ENCODE measurements at places on chromosomes 5 and 9.

- DNase-seq = peak; percentile 64
Observed at GRCh38 chr5:90264689-90265544, 144.6 kb downstream of the CETN3 start.

DNA sequence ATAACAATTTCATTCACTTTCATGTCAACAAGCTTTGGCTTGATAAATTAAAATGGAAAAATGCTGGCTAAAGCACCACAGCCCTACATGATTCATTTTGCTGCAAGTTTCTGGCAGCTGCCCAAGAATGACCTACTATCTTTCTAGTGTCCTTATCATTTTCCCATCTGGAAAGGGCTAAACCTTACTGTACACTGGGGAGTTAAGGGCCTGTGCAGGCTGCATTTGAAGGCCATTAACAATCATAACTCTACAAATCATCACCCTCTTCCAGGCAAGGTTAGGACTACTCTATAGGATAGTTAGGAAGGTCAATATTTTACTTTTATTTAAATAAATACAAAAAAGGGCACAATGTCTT lies 579.7 kb upstream of the ZNF608 start:
- no peak for DNase-seq

GRCh38 chr5:143311428-143311827 lies 92.1 kb downstream of the NR3C1 start:
- DNase-seq = no peak

DNA sequence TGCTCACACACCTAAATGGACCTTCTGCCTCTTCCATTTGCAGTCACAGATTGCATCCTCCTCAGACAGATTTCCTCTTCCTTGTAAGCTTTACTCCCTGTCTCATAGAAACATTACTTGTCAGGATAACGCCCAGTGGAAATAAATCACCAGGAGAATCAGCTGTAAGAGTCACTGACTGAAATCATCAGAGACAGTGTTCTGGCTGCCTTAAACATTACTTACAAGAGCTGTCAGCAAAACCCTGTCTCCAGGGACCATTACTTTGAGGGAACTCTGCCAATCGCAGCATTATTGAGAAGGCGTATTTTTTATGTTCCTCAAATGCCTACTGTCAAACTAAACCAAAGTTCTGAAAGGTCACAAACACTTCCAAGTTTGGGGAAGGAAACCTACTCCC lies 5.9 kb downstream of the DPYSL3 start:
- DNase-seq = no peak

- DNase-seq = no peak
Observed at GRCh38 chr5:39469777-39470415, 45.1 kb upstream of the DAB2 start.

DNA sequence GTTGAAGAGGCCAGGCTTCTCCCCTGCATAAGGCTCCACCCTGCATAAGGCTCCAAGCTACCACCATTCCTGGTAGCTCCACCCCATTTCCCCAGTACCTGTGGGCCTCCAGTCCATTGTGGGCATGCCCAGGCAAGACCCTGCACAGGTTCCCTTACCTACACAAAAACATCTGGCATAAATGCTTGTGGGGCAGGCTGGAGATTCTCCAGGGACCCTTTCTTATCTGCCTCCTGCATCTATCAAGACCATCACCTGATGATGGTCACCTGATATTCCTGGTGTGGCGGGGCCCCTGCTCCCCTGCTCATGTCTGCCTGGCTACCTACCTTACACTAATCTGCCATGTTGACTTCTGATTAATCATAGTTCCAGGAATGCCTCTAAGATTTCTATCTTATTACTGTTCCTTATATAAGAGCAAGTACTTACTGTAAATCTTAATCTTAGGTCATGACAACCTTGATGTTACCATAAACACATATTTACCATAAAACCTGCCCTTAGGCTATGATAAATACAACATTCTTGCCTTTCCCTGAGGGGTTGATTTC lies 41.0 kb downstream of the FGD3 start:
- no peak for DNase-seq

- DNase-seq = no peak
Observed at GRCh38 chr5:136432705-136433104, 67.4 kb upstream of the TRPC7 start.

GRCh38 chr9:137504432-137504777 lies 45.3 kb upstream of the NSMF start:
- no peak for DNase-seq

- DNase-seq = no peak
Observed at GRCh38 chr5:151601391-151601790, 10.3 kb upstream of the FAT2 start.

DNA sequence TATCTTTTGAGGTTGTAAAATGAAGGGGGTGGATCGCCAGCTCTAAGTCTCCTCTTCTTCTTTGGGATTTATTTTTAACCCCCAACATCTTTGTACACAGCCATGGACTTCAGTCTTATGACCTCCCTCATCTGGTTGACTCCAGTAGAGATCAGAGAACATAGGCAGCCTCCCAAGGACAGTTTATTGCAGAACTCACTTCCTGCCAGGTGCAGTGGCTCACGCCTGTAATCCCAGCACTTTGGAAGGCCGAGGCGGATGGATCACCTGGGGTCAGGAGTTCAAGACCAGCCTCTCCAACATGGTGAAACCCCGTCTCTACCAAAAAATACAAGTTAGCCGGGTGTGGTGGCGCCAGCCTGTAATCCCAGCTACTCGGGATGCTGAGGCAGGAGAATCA lies 2.8 kb upstream of the BHMT start:
- DNase-seq = no peak

- DNase-seq = no peak
Observed at GRCh38 chr5:68919988-68920490, 173.8 kb upstream of the SLC30A5 start.

DNA sequence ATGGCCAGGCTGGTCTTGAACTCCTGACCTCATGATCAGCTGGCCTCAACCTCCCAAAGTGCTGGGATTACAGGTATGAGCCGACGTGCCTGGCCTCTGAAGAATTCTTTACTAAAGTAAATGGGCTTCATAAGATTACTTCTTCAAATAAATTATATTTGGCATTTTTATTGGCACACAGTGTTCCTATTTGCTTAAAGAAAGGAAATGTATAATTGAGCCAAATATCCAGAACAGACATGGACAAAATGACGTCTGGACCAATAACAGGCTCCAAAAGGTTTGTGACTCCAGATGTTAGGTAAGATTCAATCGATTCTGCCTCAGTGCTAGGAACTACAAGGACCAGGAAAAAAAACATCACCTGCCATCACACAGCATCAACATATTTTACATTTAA lies 40.7 kb downstream of the ECPAS start:
- no peak for DNase-seq

DNA sequence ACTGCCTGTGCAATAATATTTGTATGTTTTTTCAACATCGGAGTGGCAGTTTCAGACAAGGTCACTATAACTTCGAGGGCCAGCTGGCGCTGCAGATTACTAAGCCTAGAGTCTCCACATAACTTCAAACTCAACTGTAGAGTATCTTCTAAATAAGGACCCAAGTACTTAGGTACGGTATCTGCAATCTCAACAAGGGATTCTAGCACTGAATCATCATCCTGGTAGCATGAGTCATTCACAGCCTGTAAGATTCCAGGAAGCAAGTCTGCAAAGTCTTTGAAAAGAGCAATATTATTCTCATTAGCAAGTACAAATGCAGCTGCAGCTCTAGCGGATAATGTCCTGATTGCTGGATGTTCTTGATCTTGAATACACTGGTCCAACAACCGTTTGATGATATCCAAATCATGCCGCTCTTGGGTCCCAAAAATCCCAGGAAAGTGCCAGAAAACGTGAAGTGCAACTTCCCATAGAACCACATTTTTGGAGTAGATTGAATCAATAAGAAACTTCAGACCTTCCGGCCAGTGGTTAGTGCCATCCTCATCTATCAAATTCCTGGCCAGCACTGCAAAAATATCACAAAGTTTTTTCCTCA lies 654 bp downstream of the RANBP6 start:
- no peak for DNase-seq

DNA sequence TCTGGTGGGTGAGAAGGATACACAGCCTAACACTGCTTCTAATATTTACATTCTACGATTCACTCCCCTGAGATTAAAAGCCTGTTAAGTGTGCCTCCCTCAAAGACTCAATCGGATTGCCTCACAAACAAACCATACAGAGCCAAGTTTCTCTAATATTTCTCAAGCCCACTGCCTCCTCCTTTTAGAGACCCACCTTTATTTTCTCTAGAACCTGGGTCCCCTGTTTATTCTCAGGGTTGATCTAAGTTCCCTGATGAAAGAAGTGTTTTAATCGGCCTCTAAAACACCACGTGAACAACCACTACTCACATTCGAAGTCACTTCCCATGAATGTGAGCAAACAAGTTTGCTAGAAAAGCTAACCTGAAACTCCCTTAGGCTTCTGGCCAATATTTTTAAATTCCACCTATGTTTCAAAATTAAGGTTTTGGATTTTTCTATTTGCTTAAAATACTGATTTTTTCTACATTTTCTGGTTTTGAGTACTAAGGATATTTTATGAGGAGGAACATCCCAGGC lies 76.5 kb downstream of the GLIS3 start:
- DNase-seq = no peak

- no peak for DNase-seq
Observed at GRCh38 chr5:132256086-132256782, 1.3 kb upstream of the PDLIM4 start.

- DNase-seq = no peak
Observed at GRCh38 chr5:59800347-59800893, 93.1 kb downstream of the PDE4D start.

GRCh38 chr9:129403779-129404620 lies 216.9 kb downstream of the C9orf50 start:
- DNase-seq = no peak

DNA sequence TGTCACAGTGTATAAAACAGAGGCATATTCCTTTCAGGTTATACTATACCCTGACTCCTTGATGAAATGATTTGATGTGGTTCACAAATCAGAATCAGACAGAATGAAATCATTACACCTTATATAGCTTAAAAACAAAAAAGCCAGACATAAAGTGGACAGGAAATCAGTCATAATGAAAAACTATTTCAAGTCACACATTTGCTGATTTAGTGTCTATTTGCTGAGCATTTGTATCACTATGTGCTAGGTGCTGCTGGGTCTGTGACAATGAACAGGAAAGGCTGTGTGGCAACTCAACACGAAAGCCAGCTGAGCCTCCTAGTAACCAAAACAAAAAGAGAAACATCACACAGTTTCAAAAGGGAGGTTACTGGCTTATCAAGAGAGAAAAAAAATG lies 194.0 kb downstream of the EFNA5 start:
- DNase-seq = peak; percentile 10

GRCh38 chr9:93345643-93346230 lies 105.7 kb upstream of the FAM120A start:
- DNase-seq = no peak

DNA sequence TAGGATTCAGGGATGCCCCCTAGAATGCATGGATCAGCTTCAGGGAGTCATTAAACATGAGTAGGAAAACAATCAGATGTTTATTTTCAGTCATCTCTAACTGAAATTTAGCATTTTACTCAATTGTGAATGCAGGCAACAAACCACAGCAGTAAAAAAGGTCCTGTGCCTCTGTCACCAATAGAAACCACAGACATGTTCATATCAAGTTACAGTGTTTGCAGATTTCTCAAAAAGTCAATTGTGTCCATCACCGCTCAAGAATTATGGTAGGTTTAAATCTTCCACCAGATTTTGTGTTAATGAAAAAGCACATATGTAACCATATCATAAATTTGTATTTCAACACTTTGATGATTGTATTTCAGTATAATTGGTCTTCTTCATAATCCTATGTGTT lies 68.4 kb upstream of the SLC1A1 start:
- no peak for DNase-seq

- DNase-seq = no peak
Observed at GRCh38 chr9:134559013-134559412, 82.6 kb upstream of the COL5A1 start.

DNA sequence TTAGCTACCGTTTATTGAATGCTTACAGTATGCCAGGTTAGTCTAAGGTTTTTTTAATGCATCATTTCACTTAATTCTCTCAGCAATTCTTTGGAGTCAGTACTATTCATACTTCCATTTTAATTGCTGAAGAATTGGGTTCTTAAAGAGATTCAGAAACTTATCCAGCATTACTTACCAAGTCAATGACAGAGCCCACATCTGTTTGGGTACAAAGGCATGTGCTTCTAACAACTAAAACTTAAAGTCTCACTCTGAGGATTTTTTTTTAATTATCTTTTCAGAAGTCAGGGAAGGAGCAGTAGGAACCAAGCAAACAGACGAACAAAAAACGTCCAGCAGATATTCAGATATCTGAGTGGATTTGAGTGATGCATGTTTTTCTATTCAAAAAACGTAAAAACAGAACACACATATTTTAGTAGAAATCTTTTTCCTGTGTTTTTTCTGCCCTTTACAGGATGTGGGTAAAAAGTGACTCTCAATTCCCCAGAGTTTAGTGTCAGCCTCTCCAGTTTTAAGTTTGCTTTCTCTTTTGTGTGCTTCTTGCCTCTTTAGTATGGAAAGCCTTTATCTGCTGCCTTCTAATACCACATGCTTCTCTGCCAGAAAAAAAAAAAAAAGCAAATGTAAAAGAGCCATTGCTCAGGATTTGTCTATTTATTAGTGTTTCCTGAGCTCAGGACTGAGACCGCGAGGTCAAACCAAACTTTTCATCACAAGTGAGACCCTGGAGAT lies 118.0 kb downstream of the PRKACG start:
- no peak for DNase-seq

GRCh38 chr9:114677418-114677817 lies 4.6 kb downstream of the TEX48 start:
- no peak for DNase-seq

- no peak for DNase-seq
Observed at GRCh38 chr5:60633341-60633740, 66.6 kb downstream of the DEPDC1B start.

- no peak for DNase-seq
Observed at GRCh38 chr9:136347472-136348256, 15.9 kb downstream of the DNLZ start.

- DNase-seq = no peak
Observed at GRCh38 chr5:110040178-110040577, 350.5 kb downstream of the MAN2A1 start.

DNA sequence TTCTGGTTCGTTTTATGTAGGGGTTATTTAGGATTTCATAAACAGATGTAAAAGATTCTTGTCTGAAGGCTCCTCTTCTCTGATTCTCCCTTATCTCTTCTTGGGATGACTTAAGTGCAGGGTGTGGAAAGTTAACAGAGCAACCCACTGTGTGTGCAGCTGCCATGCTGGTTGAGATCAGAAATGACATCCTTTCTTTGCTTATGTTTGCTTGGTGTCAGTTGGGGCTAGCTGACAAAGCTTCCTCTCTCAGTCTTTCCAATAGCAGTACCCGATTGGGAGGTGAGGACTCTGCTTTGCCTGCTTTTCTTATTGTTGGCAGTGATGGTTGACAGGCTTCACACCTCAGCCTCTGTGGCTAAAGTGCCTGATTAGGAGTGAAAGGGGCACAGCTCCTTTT lies 26.5 kb downstream of the OGN start:
- no peak for DNase-seq

- DNase-seq = no peak
Observed at GRCh38 chr9:114785866-114786650, 19.8 kb downstream of the TNFSF15 start.

GRCh38 chr9:9100070-9100469 lies 1300.5 kb upstream of the DMAC1 start:
- no peak for DNase-seq
